Left lobe of liver (tissue), 2 donors: ENCODE measurements at places on chromosomes 1 and 21. TPM values are rescaled to one million over a fixed set of nuclear protein-coding genes. Genes with fewer than 3 reads are reported as not detected.
A peak's percentile ranks its signal among the peaks of the same experiment; 100 is the strongest.

DNA sequence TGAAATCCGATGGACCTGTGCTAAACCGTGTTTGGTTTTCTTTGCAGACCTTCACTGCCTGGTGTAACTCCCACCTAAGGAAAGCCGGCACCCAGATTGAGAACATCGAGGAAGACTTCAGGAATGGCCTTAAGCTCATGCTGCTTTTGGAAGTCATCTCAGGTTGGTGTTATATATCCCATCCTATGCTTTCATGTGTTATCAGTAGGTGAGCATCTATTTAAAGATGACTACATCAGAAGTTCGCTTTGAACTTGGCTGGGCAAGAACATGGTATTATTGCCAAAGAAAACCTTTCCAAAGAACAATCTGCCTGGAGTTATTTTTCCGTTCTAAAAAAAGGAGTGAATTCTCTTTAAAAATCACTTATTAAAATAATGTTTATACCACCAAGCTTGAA lies 31.5 kb downstream of the ACTN2 start:
- no peak for DNase-seq

GRCh38 chr1:76546354-76546933 lies 320.8 kb upstream of the ST6GALNAC5 start:
- no peak for DNase-seq

- no peak for DNase-seq
Measured at GRCh38 chr1:105544475-105544874, 1512.0 kb upstream of the PRMT6 start.

ZFP69 gene
- 1.1 TPM for total RNA-seq

- no peak for DNase-seq
Measured at GRCh38 chr1:10897981-10898728, 101.7 kb upstream of the CASZ1 start.

- no peak for DNase-seq
Measured at GRCh38 chr1:70902211-70902610, 145.4 kb downstream of the PTGER3 start.

ZBED6 gene
- total RNA-seq = 17.0 TPM

DNA sequence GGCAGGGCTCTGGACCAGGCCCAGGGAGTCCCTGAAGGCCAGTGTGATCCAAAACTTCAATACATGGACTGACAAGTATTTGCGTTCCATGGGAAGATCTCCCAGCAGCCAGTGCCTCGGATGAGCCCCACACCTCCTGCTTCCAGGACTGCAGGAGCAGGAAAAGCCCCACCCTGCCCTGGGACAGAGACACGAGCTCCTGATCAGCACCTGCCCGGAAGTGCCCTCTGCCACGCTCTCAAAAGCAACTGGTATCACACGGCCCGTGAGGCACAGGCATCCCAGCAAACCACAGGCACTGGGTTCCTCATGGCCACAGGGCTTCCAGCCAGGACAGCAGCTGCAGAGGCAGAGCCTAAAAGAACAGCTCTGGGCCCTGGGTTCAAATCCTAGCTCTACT lies 48.6 kb downstream of the ACOT7 start:
- DNase-seq = no peak

DNA sequence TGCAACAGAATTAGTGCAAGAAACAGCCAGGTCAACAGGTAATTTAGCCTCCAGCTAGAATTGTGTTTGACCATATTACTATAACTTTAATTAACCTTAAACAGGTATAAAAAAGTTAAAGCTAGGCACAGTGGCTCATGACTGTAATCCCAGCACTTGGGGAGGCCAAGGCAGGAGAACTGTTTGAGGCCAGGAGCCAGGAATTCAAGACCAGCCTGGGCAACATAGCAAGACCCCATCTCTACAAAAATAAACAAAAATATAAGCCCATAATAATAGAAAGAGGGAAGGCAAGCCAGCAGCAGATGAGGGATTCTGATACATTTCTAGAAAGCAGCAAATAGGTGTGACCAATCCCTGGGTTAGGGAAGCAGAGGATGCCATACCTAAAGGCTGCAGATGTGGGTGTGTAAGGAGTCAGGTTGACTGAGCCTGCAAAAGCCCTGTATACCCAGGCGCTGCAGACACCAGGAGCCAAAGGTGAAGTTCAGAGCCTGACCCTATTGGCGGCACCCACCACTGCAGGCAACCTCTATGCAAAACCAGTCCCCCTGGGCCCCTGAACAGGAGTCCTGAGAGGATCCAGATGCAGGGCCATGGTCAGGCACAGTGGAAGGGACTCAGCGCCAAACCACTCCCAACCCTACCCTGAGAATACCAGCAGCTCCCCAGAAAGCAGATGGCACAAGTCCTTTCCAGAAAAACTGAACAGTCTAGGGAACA lies 19.3 kb upstream of the LSS start:
- no peak for DNase-seq

DNA sequence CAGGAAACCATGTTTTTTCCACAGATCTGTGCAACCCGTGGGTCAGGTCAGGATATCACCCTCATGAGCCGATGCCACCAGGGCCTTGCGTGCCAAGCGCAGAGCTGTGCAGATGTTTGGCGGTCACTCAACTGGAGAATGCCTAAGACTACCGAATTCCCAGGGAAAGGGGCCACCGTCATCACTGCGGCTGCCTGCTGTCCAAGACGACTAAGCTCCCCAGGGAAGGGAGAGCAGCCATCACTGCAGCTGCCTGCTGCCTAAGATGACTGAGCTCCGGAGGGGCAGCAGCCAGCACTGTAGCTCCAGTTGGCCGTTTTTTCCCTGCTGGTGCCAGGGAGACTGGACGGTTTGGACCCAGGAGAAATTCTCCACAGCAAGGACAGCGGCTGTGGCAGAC lies 31.1 kb downstream of the AKT3 start:
- no peak for DNase-seq

DNA sequence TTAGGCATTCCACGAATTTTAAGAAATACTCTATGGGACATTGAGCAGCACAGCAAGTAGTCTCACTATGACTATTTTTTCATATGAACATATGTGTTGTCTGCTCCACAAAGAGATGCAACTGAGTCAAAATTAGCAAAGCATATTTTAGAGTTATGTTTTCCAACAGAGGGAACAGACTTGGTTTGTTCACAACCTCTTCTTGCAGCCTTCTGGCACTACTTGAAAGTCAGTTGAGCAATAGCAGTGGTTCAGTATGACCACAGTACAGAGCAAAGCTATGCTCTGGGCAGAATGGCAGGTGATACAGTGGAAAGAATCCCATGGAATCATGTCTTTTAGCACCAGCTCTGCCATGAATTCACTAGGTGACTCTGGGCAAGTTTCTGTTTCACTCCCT lies 5.2 kb downstream of the CCN1 start:
- no peak for DNase-seq

DNA sequence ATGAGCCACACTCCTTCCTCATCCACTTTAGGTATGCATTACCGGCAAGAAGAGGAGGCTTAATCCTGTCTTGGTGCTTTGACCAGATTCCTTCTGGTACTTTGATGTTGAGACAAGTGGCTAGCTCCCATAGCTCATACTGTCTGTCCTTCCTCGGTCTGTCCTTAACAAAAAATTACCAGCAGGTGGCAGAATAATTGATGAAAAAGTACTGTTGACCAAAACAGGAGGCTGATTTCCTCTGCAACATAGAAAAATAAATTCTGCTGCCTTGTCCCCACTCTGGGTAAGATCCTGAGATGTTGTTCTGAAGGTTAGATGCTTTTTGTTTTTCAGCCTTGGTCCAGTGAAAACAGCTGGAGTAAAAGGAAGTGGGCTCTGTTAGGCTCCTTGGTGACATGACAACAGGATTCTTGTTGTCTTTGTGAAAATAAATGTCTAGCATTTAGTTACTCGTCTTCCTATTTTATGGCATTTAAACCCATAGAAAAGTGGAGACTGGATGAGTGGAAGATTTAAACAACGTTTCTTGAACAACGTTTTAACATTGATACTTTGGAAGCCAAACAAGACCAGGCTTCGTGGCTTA lies 11.2 kb upstream of the HJV start:
- DNase-seq = no peak

DNA sequence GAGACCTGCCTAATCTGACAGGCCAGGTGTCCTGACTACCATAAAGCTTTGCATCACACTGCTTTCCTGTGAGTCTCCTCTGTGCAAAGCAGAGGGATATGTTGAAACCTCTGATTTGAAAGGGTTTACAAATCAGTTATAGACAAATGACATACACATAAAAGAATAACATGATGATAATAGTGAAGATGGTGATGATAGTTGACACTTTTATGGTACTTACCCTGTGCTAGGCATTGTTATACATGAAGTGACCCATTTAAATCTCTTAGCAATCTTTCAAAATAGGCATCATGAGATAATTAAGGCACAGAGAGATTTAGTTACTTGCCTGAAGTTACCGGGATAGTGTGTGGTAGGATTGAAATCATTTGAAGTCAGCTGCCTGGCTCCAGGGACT lies 34.1 kb upstream of the PKN2 start:
- no peak for DNase-seq

AGT gene
- 2,376 TPM for total RNA-seq

- no peak for DNase-seq
Measured at GRCh38 chr1:32748926-32749325, 46.4 kb upstream of the SYNC start.

DNA sequence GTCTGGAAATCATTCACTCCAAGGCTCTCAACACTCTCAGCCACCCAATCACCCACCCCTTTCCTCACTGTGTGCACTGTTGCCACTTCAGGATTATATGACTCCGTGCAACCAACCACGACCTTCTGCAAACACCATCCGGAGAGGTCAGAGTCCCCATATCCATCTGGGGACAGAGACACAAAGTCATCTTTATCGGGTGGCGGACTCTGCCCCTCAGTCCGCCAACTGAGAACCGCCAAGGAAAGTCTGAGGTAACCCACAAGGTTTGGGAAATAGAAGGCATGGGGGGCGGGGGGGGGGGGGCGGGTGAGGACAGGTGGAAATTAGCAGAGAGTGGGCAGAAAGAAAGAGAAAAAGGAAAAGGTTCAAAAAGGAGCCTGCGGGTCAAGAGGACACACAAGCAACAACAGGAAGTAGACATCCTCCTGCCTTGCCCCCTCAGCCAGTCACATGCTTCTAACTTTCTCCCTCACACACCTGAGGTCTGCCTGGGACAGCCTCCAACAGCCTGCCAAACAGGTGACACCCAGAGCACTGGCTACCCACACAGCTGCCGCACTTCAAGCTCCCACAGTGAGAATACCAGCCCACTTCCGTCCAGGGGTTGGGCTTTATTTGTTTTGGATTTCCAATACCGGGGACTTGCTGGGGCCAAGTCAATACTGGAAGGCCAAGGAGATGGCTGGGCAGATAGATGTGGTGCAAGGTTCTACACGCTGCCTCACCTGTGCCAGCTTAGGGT lies 58.1 kb downstream of the SSBP3 start:
- peak; percentile 60 for DNase-seq

DNA sequence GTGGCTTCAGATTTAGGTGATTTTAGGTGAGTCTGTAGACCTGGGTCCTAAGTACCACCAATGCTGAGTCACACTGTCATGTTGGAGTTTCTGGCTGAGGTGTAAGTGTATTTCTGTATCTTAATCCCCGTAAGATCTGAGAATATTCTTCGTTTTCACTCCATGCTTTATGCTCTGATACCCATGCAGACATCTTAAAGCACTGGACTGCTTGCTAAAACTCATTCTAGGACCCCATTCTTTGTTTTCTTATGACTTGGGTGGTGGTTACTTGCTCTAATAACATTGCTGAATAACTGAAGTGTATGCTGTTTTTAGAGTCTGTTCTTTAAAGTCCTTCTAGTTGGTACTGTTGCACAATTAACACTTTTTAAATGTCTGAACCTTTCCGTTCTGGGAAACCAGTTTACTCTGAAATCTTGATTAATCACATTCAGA lies 36.6 kb downstream of the CDC42 start:
- no peak for DNase-seq

OR2L13 gene
- not detected for total RNA-seq

DNA sequence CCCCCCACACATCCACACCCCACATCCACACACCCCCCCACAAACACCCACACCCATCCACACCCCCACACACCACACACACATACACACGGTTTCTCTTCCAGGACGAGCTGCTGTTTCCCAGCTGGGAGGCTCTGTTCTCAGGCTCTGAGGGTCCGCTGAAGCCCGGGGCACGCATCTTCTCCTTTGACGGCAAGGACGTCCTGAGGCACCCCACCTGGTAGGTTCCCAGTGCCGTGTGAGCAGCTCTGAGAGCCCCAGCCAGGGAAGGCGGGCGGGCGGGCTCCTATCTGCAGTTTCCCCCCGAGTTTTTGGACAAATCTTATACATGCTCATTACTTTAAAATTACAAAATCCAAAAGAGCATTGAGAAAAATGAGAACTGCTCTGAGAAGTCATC lies 31.2 kb downstream of the SLC19A1 start:
- peak; percentile 47 for DNase-seq

DNA sequence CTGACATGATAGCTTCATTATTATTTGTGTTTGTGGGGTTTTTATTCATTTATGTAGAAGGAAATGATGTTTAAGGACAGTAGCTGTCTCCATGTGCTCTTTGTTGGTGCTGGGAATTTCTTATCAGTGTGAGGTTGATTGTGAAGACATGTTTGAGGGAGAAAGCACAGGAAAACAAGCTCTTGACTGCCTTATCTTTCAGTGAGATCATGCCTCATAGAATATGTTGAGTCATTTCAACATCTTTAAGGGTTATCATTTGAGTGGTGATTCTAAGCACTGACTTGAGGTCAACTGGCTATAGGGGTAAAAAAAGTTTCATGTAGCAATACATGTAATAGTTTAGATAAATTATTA lies 405.1 kb upstream of the ADAMTS5 start:
- no peak for DNase-seq

DNA sequence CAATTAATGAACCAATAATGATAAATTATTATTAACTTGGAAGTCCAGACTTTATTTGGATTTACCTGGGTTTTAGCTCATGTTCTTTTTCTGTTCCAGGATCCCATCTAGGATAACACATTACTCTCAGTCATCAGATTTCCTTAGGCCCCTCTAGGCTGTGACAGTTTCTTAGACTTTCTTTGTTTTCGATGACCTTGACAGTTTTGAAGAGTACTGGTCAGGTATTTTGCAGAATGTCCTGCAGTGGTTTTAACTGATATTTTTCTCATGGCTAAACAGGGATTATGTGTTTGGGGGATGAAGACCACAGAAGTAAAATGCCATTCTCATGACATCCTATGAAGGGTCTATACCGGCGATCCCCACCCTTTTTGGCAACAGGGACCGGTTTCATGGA lies 144.0 kb downstream of the NAV1 start:
- DNase-seq = no peak

HEYL gene
- 1.9 TPM for total RNA-seq
